ENCODE measurements at places on chromosomes 7 and 10.

DNA sequence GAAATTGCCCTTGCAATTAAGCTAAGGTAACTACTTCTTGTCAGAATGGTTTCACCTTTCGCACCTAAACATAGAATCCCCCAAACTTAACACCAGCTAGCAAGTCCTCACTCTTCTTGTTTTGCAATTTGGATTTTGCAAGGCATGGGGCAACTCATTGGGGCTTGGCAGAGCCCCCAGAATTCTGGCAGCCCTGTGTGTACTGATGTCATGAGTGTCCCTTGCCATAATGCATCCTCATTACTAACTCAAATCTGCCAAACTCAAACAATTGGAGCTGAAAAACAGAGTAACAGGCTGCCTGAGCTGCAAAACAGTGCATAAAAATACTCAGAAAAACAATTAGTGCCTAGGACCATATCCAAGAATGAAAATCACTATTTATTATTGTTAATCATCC, 7.9 kb upstream of the XPNPEP1 start:
- DNase-seq, result no peak

DNA sequence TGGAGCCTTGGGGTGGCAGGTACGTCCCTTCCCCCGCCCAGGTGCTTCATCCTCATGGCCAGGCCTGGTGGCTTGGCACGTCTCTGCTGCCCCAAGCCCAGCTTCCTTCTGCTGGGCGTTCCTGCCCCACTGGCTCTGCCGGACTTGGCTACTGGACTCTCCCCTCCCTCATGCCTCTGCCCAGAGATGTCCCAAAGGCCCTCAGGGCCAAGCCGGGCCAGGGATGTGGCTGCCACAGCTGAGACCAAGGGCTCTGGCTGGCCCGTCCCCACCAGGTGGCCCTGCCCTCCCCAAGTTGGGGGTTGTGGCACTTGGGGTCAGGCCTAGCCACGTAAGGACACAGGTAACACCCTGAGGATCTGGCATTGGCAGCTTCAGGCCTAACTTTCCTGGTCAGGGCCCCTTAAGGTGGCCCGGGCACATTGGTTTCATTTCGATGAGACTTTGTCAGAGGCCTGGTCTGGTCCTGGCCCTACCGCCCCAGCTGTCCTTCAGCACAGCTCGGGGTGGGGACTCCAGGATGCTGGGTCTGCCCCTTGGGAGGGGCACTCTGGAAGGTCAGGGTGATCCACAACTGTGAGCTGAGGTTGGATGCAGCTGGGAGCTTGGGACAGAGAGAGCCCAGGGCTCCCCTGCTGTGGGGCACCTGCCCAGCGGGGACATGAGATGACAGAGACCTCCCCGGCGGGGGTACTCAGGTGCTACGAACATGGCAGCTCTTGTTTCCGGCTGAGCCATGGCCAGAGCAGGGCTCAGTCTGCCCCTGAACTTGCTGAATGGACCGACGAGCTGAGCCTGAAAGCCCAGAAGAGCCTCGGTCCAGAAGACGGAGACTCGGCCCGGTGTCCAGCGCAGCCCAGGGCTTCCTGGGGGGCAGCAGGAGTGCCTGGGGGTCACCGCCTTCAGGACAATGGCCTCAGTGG, 2.9 kb downstream of the BHLHA15 start:
- no peak for DNase-seq

DNA sequence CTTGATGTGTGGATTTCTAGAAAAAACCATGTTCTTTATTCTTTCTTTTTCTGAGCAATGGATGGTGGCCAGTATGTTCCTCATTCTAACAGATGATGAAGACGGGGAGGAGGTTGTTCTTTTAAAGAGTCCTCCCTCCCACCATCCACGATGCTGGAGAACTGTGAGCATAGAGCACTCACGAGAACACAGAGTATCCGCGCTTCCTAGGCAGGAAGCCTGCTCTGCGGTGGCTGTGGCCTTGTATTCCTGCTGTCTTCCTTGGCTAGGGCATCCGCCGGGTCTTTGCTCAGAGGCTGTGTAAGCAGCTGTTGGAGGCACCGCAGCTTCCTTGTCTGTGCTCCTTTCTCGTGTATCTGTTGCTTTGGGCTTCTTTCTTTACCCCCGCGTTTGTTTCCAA, 214.2 kb downstream of the CCDC3 start:
- DNase-seq, result no peak

GRCh38 chr7:130641497-130641896, 27.1 kb downstream of the COPG2 start:
- no peak for DNase-seq

GRCh38 chr10:76357726-76358415, 926.4 kb downstream of the LRMDA start:
- DNase-seq, result no peak

- no peak for DNase-seq
Measured at GRCh38 chr10:71424496-71425194, 27.9 kb downstream of the CDH23 start.

All from CD4-positive, alpha-beta T cell treated with Interleukin-15 for 4 hours (primary cell).